Smooth muscle cell of the coronary artery (primary cell): ENCODE measurements at places on chromosomes 11 and 22. TPM values are rescaled to one million over a fixed set of nuclear protein-coding genes. Genes with fewer than 3 reads are reported as not detected.

The ARHGAP20 gene
- 1.3 and 4.7 TPM in 2 replicates for total RNA-seq

The TMEM191C gene
- 0.82 and 1.4 TPM in 2 replicates for total RNA-seq

The CHRDL2 gene
- total RNA-seq, result not detected in 2 replicates

The OR8B4 gene
- not detected in 2 replicates for total RNA-seq

The RFPL2 gene
- total RNA-seq, result not detected in 2 replicates

The PRAME gene
- 0.47 TPM in 1 of 2 replicates, not detected in the other for total RNA-seq

The CRYBB2 gene
- total RNA-seq, result not detected in 2 replicates

The CHORDC1 gene
- 27.4 and 78.6 TPM in 2 replicates for total RNA-seq

The ANO1 gene
- total RNA-seq, result 0.23 and 5.3 TPM in 2 replicates

The BACE1 gene
- total RNA-seq, result 19.6 and 19.7 TPM in 2 replicates

The IL18 gene
- 0.08 and 0.12 TPM in 2 replicates for total RNA-seq

The MN1 gene
- total RNA-seq, result 0.47 and 6.0 TPM in 2 replicates

The LAYN gene
- 6.5 and 61.4 TPM in 2 replicates for total RNA-seq

The JAML gene
- not detected in 2 replicates for total RNA-seq

The FUT4 gene
- total RNA-seq, result 2.2 and 16.8 TPM in 2 replicates

The MACROD1 gene
- 24.5 and 25.4 TPM in 2 replicates for total RNA-seq

The C1QTNF4 gene
- 0.08 TPM in 1 of 2 replicates, not detected in the other for total RNA-seq

The NRXN2 gene
- 6.6 and 29.0 TPM in 2 replicates for total RNA-seq

The FAM180B gene
- 0.94 TPM in 1 of 2 replicates, not detected in the other for total RNA-seq

The OR2AT4 gene
- total RNA-seq, result not detected in 2 replicates

The TSSK2 gene
- total RNA-seq, result under 0.01 TPM in 1 of 2 replicates, not detected in the other

The SSTR3 gene
- not detected in 2 replicates for total RNA-seq

The BTBD18 gene
- not detected in 2 replicates for total RNA-seq

The PLAAT5 gene
- 1.1 TPM in 1 of 2 replicates, not detected in the other for total RNA-seq

The CCDC116 gene
- total RNA-seq, result 0.08 and 0.23 TPM in 2 replicates

The GATD1 gene
- 17.4 and 20.2 TPM in 2 replicates for total RNA-seq

The P4HA3 gene
- total RNA-seq, result 6.1 and 19.2 TPM in 2 replicates

The TRIM48 gene
- total RNA-seq, result not detected in 2 replicates
